Transverse colon (tissue), 4 donors: ENCODE measurements at places on chromosomes 4 and X. TPM values are rescaled to one million over a fixed set of nuclear protein-coding genes. Genes with fewer than 3 reads are reported as not detected.

DNA sequence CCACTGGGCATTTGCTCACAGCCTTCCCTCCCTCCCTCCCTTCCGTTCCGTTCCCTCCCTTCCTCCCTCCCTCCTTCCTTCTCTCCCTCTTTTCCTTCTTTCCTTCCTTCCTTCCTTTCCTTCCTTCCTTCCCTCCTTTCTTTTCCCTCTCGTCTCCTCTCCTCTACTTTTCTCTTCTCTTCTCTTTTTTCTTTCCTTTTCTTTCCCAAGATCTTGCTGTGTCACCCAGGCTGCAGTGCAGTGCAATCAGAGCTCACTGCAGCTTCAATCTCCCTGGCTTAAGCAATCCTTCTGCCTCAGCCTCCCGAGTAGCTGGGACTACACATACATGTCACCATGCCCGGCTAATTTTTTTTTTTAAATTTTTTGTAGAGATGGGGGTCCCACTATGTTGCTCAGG lies 26.7 kb upstream of the ING2 start:
- DNase-seq: no peak

TSPAN6 gene
- total RNA-seq: 111 TPM

DNA sequence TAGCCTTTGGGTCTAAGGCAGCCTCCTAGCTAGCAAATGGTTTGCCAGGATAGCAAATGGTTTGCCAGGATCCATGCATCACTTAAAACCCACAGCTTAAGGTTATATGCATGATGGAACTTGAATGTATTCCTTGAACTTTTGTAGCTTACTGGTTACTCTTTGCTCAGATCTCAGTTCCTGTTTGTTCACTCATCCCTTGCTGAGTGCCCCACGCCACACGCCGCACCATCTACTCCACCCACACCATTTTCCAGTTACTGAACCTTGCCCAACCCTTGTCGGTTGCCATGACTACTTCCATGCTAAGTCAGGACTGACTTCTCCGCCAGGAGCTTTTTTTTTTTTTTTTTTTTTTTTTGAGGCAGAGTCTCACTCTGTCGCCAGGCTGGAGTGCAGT lies 29.5 kb upstream of the XIAP start:
- DNase-seq: peak; percentile 75

GRCh38 chr4:2138846-2139500 lies 79.8 kb downstream of the NAT8L start:
- DNase-seq: no peak

DNA sequence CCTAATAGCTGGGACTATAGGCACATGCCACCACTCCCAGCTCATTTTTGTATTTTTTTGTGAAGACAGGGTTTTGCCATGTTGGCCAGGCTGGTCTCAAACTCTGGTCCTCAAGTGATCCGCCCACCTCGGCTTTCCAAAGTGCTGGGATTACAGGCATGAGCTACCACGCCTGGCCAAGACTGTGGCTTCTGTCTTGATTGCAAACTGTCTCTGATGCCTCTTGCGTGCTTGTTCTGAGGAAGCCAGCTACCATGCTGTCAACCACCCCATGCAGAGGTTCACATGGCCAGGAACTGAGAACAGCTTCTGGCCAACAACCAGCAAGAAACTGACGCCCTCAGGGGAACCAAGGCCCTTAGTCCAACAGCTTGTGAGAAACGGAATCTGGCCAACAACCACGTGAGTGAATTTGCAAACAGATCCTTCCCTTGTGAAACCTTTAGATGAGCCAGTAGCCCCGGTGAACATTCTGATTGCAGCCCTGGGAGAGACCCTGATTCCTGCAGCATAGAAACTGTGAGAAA lies 71.2 kb downstream of the SUPT20HL2 start:
- peak; percentile 60 for DNase-seq

GRCh38 chr4:16204505-16204904 lies 21.8 kb downstream of the TAPT1 start:
- DNase-seq: no peak

GRCh38 chr4:95742872-95743271 lies 97.0 kb upstream of the PDHA2 start:
- DNase-seq: no peak

DNA sequence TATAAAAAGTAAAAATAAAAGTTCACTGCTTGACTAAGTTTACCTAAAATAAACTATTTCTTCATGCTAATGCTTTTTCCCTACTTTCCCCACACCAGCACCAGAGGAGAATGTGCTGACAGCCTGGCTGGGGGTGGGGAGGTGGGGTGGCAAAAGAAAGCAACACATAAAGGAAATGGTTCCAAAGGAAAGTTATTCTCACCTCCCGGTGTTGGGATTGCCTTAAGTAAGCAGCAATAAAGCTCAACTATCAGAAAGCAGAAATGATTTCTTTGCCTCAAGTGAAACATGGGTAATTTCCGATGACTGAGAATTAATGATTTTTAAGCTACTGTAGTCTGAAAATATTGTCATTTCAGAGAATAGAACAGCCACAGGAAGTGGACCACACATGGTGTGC lies 84.5 kb upstream of the DKK2 start:
- DNase-seq: no peak

TCEAL5 gene
- total RNA-seq: 0.64 TPM

UGT2B15 gene
- 2.6 TPM for total RNA-seq

DNA sequence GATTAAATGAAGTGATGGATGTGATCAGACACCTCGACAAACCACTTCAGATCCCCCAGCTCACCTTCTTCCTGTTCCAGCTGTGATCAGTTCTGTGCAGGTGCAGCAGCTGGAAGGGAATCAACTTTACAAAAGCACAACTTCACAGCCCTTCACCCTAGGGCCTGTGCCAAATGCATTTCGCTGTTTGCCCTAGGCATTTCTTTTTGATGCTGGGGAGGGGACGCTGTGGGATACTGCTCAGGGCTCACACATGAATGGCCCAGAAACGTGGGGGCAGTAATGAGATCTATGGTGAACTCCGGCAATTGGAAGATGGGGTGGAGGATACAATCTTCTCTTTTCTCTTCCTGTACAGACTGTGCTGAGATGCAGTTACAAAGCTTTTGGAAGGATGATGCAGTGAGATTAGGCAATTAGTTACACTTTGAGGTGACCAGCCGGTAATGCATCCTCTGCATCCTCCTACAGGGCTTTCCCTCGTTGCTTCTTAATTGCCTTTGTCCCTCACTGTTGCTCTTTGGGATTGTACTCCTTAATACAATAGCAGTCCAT lies 215.1 kb upstream of the PITX2 start:
- no peak for DNase-seq

- DNase-seq: peak; percentile 7
Observed at GRCh38 chr4:111717921-111718320, 427.3 kb upstream of the FAM241A start.

DNA sequence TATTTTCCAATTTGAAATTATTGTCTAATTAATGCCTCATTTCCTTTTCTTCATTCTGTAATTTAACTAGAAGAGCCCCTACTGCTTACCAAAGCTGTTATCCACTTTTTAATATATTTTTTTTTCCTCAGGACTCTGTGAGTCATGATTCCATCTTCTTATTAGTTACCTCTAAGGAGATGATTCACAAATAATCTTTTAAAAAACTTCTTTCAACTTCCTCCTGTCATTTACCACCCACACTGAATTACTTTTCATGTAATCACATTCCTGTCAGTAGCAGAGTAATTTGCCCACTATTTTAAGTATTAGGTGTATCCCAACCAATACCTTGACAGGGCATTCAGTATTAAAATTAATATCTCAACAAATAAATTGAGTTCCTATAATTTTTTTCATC lies 470.9 kb upstream of the ADGRL3 start:
- DNase-seq: no peak

DNA sequence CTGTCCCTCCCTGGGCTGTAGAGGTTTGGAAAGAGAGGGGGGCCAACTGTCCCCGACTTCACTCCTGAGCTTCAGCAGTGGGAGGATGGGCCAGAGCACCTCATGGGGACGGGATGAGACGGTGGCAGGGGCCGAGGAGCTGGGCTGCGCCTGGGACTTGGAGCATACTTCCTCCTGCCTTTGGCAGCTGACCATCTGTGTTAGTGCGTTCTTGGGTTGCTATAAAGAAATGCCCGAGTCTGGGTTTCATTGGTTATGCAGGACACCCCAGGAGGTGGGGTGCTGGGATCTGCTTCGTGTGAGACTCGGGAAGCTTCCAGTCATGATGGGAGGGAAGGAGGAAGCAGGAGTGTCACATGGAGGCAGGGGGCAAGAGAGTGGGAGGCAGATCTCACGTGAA lies 7.4 kb downstream of the PSAPL1 start:
- peak; percentile 3 for DNase-seq

DNA sequence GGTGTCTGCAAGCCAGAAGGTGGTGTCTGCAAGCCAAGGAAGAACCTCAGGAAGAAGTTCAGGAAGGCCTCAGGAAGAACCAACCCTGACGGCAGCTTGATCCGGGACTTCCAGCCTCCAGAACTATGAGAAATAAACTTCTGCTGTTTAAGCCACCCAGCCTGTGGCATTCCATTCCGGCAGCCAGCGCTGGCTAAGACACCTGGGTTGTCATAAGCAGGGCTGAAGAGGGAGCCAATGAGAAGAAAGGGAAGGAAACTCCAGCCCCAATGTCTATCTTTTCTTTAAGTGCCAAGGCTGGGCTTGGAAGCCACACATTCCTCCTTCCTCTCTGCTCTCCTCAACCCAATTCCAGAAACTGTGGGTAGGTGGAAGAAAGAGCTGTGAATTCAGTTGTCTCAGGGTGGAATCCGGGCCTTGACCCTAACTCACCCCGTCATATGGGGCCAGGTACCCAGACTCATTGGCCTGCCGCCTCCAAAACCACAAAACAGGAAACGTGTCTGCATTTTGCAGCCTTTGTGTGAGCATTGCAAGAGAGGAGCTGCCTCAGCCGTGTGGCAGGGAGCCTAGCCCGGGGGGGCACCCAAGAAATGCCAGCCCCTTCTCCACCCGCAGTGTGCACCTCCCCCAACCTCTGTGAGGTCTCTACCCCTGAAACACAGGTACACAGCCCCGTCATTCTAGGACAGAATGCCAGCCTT lies 26.8 kb downstream of the CRMP1 start:
- no peak for DNase-seq

GRCh38 chr4:43276321-43276720 lies 383.8 kb downstream of the GRXCR1 start:
- DNase-seq: no peak

- no peak for DNase-seq
Observed at GRCh38 chr4:104942990-104943743, 203.5 kb upstream of the TET2 start.

ZNF827 gene
- 30.6 TPM for total RNA-seq

DNA sequence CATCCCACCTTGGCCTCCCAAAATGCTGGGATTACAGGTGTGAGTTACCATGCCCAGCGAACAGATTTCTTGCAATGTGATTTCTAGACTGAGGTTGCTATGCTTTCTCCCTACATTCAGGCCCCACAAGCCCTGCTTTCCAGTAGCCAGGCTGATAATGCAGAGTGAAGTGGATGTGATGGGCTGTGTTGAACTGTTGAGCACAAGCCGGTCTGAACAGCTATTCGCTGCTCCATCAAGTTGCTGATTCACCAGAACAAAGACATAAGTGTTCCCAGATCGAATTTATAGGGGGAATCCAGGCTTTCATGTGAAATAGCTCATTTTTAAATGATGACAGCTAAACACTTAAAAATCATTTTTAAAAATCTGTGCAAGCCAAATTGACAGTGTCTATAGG lies 8.0 kb downstream of the NIPAL1 start:
- no peak for DNase-seq

DNA sequence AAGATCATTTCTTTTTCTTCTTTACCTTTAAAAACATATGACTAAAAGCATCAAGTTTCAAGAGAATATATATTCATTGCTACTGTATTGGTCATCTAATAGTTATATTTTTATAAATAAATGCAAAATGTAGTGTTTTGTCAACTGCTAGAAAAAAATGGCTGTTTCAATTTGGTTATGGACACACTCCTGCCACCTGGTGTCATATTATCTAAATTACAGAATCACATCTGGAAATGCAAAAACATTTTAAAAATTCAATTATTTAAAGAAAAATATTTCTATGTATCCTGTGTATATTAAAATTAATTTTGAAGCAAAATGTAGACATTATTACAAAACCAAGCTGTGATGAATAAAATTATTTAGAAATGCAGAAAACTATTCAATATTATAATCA lies 329.4 kb upstream of the PCDH18 start:
- no peak for DNase-seq

GRCh38 chr4:98556451-98556850 lies 102.0 kb downstream of the TSPAN5 start:
- no peak for DNase-seq

SLC6A14 gene
- total RNA-seq: not detected

COL4A5 gene
- total RNA-seq: 8.1 TPM

GRCh38 chr4:75698162-75698962 lies 25.2 kb upstream of the G3BP2 start:
- no peak for DNase-seq

BTK gene
- total RNA-seq: 1.6 TPM
